ENCODE measurements at places on chromosomes 7 and 10.

DNA sequence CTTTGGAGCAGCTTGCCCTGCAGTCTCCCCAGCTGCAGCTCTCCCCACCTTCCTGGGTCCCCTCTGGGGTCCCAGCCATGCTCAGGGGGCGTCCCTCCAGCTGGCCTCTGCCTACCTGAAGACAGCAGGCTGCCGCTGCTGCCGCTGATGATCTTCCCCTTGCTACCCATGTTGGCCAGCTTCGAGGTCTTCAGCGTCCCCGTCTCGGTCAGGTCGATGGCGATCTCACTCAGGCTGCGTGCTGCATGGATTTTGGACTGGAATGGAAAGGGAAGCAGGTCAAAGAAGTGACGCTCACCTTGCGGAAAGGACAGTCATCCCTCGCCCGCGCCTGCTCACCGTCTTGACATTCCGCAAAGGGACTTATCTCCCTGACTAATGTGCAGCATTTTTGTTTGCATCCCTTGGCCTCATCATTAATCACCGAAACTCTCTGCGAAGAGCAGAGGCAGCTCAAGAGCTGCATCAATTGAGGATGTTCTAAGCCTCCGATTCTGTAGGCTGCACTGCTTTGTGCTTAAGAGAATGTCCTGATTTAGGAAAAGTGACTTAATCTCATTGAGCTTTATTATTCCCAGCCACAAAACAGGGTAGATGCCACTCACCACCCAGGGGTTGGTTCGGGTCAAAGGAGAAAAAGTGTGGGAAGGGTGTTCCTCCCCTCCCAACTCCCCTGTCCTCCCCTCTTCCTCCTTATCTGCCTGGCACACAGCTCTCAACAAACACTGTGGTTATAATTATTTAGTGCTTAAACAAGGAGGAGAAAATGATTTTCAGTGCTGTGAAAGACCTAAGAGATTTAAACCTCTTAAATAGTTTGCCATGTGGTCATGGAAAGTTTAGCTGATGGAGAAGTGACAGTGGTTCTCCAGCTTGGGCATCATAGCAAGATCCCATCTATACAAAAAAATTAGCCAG is 107.3 kb downstream of the PRPF18 start:
- peaks cover 2% of the 10 kb centered on the region for H3K27me3 ChIP-seq
- H3K4me3 ChIP-seq, result no peak overlapping the region
- no peak for DNase-seq
- H3K27ac ChIP-seq, result no peak overlapping the region

GRCh38 chr7:18491871-18492270 is 3.7 kb upstream of the HDAC9 start:
- H3K4me3 ChIP-seq, result no peak overlapping the region
- no peak for DNase-seq
- no peaks in the 10 kb centered on the region for H3K36me3 ChIP-seq
- H3K27me3 ChIP-seq, result peaks cover 8% of the 10 kb centered on the region
- peaks cover 18% of the 10 kb centered on the region for H3K4me1 ChIP-seq
- no peak overlapping the region for H3K27ac ChIP-seq

GRCh38 chr7:41103331-41103730 is 599.6 kb downstream of the INHBA start:
- no peak for DNase-seq
- no peak overlapping the region for H3K4me3 ChIP-seq
- H3K27me3 ChIP-seq, result no peaks in the 10 kb centered on the region
- no peak overlapping the region for H3K27ac ChIP-seq
- H3K4me1 ChIP-seq, result no peaks in the 10 kb centered on the region
- H3K36me3 ChIP-seq, result no peaks in the 10 kb centered on the region

DNA sequence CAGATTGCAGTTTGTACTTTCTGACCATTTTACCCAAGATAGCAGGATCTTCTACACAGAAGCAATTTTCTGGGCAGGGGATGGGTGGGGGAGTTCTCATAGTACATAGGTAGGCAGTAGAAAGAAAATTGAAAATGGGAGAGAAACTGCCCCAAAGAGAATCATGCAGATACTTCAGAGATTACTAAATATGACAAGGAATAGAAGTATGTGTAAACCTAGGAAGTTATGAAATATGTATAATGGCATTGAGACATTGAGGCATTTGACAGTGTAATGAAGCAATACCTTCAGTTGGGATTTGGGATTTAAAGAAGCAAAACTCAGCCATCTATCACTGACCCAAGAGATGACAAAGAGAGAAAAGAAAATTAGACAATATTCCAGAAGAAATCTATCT is 233.0 kb downstream of the PTN start:
- H3K4me1 ChIP-seq, result no peaks in the 10 kb centered on the region
- DNase-seq, result no peak
- no peak overlapping the region for H3K27ac ChIP-seq
- no peaks in the 10 kb centered on the region for H3K27me3 ChIP-seq
- no peak overlapping the region for H3K4me3 ChIP-seq
- H3K36me3 ChIP-seq, result no peaks in the 10 kb centered on the region

DNA sequence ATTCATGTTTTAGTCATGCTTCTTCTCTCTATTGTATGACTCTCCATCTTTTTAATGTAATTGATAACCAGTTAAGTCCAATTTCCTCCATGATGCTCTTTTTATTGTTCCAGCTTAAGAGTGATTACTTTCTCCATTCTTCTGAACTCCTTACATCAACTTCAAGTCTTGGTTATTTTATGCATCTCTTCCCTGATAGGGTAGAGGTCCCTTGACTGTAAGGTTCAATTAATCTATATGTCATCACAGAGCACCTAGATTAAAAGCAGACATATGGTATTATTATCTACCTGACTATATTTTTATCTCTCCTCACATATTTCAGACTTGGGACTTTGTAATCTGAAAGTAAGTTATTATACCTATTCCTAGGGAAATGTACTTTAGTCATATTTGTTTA is 853.1 kb downstream of the REEP3 start:
- H3K27me3 ChIP-seq, result no peaks in the 10 kb centered on the region
- no peaks in the 10 kb centered on the region for H3K36me3 ChIP-seq
- no peak overlapping the region for H3K4me3 ChIP-seq
- H3K4me1 ChIP-seq, result no peaks in the 10 kb centered on the region
- H3K27ac ChIP-seq, result no peak overlapping the region

DNA sequence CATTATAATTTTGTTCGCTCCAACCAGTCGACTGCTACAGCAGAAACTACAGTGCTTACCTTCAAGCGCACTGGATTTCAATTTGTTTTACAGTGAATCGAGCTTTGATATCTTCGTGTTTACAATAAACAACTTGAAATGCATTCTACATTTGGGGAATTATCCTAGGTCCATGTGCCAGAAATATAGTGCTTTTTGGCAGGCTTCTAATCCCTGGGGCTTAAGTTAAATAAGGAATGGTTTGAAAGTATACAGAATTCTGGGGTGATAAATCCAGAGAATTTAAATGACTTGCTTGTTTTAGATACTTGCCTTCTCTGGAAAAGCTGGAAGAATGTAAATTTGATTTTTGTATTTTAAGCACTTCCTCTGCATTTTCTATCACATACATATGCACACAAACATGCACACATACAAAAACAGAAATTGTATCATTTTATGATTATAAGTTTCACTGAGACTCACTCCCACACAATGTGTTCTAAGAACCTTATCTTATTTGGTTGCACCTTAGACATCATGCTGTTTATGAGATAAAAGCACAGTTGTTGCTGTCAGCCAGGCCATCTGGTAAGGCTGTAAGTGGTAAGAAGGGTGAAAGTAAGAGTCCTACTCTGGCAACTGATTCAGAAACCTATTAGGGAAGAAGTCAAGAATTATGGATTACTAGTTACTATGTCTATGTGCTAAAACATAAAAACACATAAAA is 347.2 kb upstream of the KCND2 start:
- H3K27ac ChIP-seq, result no peak overlapping the region
- H3K4me1 ChIP-seq, result no peaks in the 10 kb centered on the region
- H3K27me3 ChIP-seq, result no peaks in the 10 kb centered on the region
- no peak overlapping the region for H3K4me3 ChIP-seq
- H3K36me3 ChIP-seq, result no peaks in the 10 kb centered on the region
- DNase-seq, result no peak

All from activated T-cell treated with anti-CD3 and anti-CD28 coated beads, Interleukin-2, amount 50 U/mL, for 24 hours (primary cell).